CD14-positive monocyte (primary cell): ENCODE measurements at places on chromosomes 1 and 21.

DNA sequence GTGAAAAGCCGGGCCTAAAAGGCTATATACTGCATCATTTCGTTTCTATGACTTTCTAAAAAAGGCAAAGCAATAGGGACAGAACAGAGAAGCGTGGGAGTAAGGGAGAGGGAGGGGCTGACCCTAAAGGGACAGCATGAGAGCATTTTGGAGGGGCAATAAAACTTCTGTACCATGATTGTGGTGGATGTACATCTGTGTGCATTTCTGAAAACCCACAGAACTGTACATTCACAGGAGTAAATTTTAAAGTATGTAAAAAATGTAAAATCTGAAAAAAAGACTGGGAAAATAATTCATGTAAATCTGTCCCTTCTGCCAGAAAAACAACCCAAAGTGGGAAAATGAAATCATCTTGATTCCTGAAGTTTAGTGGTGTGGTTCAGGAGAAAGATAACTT is 235.4 kb downstream of the CENPF start:
- H3K36me3 ChIP-seq = no peaks in the 10 kb centered on the region
- H3K4me3 ChIP-seq = no peak overlapping the region
- H3K4me1 ChIP-seq = no peaks in the 10 kb centered on the region
- H3K27me3 ChIP-seq = no peaks in the 10 kb centered on the region
- H3K27ac ChIP-seq = no peak overlapping the region

- peaks cover 19% of the 10 kb centered on the region for H3K4me1 ChIP-seq
- peak overlapping the region; percentile 36 for H3K27ac ChIP-seq
- H3K36me3 ChIP-seq = peaks cover 44% of the 10 kb centered on the region
Observed at GRCh38 chr21:38825921-38826320, 20.2 kb downstream of the ETS2 start.

- peak; percentile 37 for DNase-seq
- no peaks in the 10 kb centered on the region for H3K36me3 ChIP-seq
- H3K27me3 ChIP-seq = peaks cover 53% of the 10 kb centered on the region
- H3K27ac ChIP-seq = peak overlapping the region; percentile 78
- peaks cover 66% of the 10 kb centered on the region for H3K4me1 ChIP-seq
- H3K4me3 ChIP-seq = peak overlapping the region; percentile 63
Observed at GRCh38 chr1:111738436-111739193, 580 bp downstream of the INKA2 start.

DNA sequence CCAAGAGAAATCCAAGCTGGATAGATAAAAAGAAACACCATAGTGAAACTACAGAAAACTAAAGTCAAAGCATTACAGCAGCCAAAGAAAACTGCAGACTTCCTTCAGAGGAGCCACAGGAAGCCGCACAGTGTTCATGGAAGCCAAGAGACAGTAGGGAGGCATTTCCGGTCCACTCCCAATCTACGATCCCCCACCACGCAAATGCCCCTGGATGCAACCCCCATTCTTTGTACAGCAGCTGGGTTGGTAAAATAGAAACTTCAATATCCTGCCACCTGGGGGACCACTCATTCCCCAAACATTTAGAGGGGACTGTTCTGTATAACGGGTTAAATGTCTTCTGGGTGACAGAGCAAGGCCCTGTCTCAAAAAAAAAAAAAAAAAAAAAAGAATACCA is 43.9 kb upstream of the TSPEAR start:
- no peak overlapping the region for H3K4me3 ChIP-seq
- DNase-seq = no peak
- H3K4me1 ChIP-seq = peaks cover 7% of the 10 kb centered on the region
- H3K36me3 ChIP-seq = no peaks in the 10 kb centered on the region

- H3K27ac ChIP-seq = no peak overlapping the region
- no peaks in the 10 kb centered on the region for H3K27me3 ChIP-seq
- H3K36me3 ChIP-seq = no peaks in the 10 kb centered on the region
- no peak for DNase-seq
Observed at GRCh38 chr21:36097427-36098181, 27.8 kb downstream of the CBR1 start.

GRCh38 chr1:12142141-12142823 is 24.5 kb upstream of the TNFRSF1B start:
- H3K4me1 ChIP-seq = peaks cover 82% of the 10 kb centered on the region
- peaks cover 10% of the 10 kb centered on the region for H3K36me3 ChIP-seq
- no peak for DNase-seq
- H3K27ac ChIP-seq = peak overlapping the region; percentile 95
- no peak overlapping the region for H3K4me3 ChIP-seq

- no peak for DNase-seq
- no peaks in the 10 kb centered on the region for H3K4me1 ChIP-seq
- H3K27ac ChIP-seq = no peak overlapping the region
- no peaks in the 10 kb centered on the region for H3K36me3 ChIP-seq
Observed at GRCh38 chr1:160125746-160126145, 10.2 kb downstream of the ATP1A2 start.
